ENCODE measurements at places on chromosomes 5 and 9.

DNA sequence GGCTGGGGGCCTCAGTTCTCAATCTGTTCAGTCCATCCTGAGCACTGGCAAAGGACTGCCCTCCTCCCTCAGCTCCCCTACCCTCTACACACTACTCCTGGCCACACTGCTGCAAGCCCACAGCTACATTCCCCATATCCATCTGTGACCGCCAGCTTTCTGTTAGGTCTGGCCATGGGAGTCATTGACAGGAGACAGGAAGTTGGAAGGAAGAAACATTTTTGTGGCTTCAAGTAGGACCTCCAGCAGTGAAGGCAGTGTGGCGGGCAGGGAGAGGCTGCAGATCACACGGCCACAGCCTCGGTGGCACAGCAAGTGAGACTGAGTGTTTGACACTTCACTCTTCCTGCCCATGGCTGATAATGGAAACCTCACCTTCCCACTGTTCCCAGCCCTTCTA lies 55.9 kb downstream of the SECISBP2 start:
- DNase-seq: no peak

GRCh38 chr9:93129691-93130500 lies 4.2 kb downstream of the NINJ1 start:
- no peak for DNase-seq

DNA sequence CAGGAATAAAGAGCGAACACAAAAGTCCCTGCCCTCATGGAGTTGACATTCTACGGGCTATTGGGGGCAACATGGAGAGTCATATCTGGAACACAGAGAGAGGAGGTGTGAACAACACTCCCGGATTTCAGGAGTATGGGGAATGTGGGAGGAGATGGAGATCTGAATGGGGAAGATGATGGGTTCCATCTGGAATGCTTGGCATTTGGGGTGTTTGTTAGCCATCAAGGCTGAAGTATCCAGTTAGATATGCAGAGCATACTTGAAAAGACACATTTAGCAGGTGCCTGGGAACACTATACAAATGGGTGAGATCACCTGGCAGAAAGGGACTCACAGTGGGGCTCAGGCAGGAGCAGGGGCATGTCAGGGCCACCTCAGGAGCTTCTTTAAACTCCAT lies 61.1 kb downstream of the EGFLAM start:
- no peak for DNase-seq

GRCh38 chr5:116881921-116882531 lies 307.4 kb upstream of the SEMA6A start:
- no peak for DNase-seq

- no peak for DNase-seq
Measured at GRCh38 chr5:85109616-85110015, 724.9 kb upstream of the EDIL3 start.

- no peak for DNase-seq
Measured at GRCh38 chr9:36745977-36746376, 173.3 kb downstream of the MELK start.

Measured in AG09309 (cell line).